Activated naive CD8-positive, alpha-beta T cell treated with anti-CD3 and anti-CD28 coated beads, Interleukin-2, amount 50 U/mL, for 16 hours (primary cell): ENCODE measurements at places on chromosomes 16 and 17.

DNA sequence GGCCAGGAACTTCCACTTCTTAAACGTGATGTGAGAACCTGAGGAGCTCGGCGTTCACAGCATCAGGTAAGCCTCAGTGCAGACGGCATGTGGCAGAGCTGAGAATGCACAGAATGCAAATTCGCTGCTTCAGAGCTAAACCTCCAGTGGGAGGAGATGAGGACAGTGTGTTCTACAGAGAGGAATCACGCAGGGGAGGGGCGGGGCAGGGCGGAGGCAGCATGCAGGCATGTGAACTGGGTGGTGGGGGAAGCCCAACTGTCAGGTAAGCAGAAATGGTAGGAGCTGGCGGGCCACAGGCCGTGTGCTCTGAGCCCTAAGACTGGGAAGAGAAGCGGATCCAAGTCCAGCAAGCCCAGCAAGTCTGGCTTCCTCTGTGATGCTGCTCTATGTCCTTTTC is 94.7 kb downstream of the ZNF778 start:
- no peak for DNase-seq

GRCh38 chr16:74738816-74739215 is 35.8 kb downstream of the FA2H start:
- DNase-seq, result no peak

DNA sequence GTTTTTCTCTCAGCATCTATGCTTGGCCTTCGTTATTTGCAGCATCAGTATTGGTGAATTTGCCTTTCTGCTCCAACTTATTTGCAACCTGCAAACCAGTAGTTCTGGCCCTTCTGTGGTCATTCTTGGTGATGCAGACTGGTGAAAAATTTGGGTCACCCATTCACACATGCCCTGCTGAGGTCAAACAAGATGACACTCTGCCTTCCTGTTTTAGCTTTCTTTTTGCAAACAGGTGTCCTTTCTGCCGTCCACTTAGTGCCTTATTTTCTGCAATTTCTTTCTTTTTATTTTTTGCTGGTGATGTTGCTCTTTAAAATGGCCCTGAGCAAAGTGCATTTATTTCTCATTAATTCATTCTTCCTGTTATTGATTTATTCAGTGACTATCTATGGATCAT is 31.3 kb downstream of the PLCG2 start:
- no peak for DNase-seq

DNA sequence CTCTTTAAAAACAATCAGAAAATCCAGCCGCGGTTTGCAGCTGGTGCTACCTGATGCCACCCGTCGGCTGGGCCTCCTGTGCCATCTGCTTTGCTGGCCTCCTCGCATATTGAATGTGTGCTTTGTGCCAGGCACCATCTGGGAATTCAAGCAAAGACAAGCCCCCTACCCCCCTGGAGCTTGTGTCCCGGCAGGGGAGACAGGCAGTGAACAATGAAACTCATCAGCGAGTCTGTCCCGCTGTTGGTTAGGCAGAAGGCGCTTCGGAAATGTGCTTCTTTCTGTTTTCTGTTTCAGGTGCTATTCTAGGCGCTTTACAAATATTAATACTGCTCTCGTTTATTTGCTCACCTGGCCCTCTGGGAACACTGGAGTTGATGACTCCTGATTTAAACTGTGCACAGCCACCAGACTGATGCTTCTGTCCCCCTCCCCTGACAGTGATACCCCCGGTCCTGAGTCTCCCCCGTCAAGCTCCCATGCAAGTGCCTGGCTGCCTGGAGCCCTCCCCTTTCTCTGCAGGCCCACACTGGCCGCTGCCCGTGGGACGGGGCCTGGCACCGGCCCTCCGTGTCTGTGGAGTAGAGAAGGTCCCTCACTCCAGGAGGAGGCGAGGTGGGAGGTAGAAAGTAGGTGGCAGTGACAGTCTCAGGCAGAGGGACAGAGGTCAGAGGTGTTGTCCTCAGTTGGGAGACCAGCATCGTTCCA is 126.1 kb upstream of the PLCG2 start:
- DNase-seq, result no peak

DNA sequence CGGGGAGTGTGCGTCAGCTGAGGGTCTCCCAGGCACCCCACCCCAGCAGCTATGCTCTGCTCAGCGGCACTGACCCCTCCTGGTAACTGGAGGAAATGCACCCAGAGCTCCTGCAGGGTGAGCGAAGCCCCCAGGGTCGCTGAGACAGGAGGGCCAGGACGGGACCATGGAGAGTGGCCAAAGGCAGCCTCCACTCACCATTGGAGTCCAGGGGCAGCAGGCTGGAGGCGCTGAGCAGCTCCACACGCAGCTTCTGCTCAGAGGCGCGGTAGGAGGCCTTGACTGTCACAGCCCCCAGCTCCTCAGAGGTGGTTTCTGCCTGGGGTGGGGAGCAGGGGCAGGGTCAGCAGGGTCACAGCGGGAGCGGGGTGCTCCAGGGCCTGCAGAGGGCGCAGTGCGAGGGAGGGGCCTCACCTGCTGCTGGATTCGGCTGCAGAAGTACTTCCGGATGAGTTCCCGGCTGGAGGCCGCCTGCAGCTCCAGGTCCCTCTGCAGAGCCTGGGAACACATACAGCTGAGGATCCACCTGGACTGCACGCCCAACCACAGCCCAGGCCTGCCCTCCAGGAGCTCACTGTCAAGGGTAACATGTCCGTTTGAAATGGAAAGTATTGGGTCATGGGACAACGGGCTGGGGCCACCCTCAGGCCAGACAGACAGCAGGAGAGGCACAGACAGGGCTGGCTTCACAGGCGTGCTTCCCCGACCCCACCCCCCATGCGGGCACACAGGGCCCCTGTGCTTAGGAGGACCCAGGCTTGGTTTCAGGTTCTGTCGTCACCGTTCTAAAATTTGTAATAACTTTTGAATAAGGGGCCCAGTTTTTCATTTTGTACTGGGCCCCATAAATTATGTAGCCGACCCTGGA is 13.8 kb downstream of the UNC13D start:
- no peak for DNase-seq

DNA sequence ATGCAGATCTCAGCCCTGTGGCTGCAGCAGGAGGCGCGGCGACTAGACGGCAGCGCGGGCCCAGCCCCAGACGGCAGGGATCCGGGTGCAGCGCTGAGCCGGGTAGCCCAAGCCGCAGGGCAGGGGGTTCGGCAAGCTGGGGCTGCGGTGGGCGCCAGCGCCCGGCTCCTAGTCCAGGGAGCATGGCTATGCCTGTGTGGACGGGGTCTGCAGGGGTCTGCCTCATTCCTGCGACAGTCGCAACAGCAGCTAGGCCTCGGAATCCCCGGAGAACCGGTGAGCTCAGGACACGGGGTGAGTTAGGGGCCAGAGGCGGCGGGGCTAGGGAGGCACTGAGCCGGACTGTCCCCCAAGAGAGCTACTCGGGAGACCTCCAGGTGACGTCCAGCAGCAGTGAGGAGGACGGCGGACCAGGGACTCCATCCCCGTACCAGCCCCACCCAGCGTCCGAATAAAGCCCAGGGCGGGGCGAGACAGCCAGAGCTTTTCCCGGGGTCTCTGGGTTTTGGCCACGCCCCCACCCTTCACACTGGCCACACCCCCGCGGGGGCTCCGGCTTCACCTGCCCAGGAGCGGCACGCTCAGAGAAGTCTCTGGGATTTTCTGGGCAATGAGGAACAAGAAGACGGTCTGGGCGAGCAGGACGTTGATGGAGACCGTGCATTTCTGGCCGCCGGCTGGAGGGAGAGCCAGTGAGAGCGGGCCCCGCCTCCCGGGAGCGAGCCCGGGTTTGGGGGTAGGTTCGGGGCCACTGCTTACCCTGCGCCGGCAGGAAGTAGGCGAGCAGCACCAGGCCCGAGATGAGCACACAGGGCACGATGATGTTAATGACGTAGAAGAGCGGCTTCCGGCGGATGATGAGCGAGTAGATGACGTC is 1.1 kb downstream of the C17orf107 start:
- DNase-seq, result no peak

DNA sequence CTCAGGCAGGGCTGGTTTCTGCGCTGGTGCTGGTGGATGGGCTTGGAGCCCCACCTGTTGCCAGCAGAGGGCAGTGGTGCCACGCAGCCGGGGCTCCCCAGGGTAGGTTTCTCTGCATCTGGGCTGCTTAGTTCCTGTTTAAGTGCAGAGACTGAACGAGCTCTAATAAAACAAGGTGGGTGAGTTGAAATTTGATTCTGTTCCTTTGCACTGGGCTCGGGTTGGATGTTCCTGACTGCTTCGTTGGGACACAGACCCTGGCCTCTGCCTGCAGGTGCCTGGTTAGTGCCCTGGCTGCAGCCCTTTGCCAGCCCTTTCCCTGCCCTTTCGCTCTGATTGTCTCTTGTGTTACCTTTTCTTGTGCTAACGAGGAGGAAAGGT is 30.0 kb downstream of the TBCD start:
- peak; percentile 64 for DNase-seq

DNA sequence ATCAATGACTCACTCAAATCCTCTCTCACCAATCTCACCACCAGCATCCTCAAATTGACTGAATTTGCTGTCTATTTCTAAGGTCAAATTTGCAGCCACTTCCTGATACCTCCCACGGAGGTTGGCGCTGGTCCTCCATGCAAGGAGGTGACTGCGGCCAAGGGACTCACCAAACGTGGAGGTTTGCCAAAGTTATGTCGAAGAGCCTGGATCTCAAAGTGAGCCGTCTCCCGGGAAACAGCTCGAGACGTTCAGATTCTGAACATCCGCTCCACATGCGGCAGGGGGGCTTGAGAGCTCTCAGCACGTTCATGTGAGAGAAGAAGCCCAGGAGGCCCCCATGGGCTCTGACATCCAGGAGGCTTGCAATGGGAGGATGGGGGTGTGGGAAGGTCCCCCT is 22.6 kb downstream of the LGALS3BP start:
- DNase-seq, result no peak

DNA sequence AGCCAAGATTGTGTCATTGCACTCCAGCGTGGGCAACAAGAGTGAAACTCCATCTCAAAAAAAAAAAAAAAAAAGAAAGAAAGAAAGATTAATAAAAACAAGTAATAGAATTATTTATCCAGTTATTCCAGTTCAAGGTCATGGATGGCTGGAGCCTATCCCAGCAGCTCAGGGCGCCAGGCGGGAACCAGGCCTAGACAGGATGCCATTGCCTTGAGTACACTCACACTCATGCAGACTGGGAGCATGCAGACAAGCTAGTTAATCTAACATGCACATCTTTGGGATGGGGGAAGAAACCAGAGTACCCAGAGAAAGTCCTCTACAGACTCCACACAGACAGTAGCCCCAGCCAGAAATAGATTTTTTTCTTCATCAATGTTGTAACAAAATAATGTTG is 17.9 kb downstream of the PDP2 start:
- no peak for DNase-seq

GRCh38 chr16:79564671-79565107 is 35.8 kb downstream of the MAF start:
- no peak for DNase-seq

GRCh38 chr16:48864055-48864454 is 254.1 kb upstream of the N4BP1 start:
- no peak for DNase-seq

DNA sequence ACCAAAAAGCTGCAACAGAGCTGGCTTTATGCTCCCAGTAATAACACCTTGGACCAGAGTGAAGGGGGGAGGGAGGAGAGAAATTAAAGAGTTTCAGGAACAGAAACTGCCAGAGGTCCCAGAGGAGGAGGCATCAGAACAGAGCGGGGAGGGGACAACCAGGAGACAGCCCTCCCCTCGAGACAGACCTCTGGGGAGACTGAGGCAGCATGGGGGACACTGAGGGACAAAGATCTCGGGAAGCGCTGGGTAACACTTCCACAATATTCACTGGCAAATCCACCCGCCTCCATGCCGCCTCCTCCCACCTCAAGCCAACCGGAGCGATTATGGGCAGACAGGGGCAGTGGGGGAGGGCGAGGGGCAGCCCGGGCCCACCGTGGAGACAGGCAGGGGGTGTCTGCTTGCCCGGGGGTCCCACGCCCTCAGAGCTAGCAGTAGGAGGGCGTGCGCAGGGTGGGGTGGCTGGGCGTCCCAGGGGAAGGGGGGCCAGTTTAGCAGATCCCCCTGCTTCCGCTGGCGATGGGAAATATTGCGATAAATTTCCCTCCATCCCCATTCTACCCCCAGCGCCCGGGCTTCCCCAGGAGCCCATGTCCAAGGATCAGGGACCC is 1.2 kb downstream of the PCGF2 start:
- DNase-seq, result no peak

DNA sequence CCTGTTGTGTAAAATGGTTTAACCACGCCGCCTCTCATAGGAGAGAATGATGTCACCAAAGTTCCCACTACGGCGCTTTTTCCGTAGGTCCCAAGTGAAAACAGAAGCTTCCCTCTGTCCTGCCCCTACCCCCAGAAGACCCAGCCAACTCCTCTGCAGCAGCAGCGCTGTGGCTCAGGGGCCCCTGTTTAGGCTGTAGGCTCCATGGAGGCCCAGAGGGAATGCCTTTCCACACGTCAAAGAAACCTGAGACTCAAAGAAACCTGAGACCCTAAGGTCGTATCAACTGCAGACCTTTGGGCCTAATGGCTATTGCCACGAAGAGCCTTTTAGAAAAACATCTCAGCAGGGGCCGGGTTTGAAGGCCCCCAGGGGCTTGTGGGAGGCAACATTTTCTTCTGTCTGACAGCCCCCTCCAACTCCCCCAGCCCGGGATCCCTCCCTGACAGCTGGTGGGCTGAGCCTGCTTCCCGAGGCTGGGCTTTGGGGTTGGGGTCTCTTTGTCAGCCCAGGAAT is 43.1 kb upstream of the MEAK7 start:
- DNase-seq, result no peak

DNA sequence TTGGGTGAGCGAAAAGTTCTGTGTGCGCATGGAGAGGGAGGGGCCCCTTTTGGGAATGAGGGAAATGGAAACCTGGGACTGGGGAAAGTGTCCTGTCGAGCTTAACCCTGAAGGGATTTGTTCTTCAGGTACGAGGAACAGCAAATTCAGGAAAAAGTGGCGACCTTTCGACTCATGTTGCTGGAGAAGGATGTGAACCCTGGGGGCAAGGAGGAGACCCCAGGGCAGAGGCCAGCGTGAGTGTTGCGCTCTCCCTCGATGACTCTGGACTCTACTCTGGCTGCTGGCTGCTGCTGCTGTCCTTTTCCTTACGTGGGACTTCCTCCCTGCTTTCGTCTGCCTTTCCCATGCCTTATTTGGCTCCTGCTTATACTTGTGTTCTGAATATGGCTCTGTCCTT is 4.9 kb downstream of the SRRM2 start:
- DNase-seq, result no peak

- DNase-seq, result no peak
Measured at GRCh38 chr17:29099527-29099926, 56.6 kb downstream of the PIPOX start.

DNA sequence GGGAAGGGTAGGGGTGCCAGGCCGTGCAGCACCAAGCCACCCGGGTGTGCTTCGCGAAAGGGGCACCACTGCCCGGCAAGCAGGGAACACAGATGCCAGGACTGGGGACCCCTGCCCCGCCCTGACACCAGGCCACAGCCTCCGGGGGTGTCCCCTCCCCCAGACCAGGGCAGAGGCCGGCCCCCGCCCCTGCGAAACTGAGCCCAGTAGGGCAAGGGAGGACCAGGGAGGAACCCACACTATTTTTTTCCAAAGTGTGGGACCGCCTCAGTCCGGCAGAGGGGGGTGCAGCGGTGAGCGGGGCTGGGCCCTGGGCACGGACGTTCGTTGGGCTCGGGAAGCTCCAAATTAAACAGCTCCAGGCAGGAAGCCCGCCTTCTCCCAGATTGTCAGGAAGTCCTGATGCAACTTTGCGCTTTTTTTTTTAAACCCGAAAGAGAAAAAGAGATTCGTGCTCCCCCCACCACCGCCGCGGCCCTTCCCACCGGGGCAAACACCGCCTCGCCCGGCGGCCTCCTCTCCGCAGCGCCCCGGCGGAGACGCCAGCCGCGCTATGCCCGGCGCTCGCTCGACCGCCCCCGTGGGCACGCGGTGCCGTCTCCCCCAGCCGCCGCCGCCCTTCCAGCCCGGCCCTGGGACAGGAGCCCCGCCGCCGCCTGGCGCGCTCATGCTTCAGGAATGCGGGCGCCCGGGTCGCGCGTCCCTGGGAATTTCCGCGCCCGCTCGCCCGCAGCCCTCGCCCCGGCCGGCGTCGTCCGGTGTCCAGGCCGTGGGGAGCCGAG is 755 bp downstream of the PIEZO1 start:
- no peak for DNase-seq
